ENCODE measurements at places on chromosomes 2 and 18. TPM values are rescaled to one million over a fixed set of nuclear protein-coding genes. Genes with fewer than 3 reads are reported as not detected.

DNA sequence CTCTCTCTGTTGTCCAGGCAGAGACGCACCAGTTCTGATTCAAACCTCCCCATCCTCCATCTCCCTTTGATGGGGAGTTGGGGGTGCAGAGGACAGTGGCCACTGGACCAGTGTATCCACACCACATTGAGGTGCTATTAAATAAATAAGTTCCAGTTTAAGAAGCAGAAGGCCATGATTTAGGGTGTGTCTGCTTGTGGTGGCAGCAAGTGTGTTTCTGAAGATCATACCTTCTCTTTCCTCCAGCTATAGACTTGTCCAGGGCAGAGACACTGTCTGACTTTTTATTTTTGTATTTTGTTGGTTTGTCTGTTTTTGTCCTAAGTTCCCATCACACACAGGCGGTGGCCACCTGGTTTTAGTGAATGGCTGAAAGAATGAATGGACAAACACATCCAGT, 16.5 kb upstream of the INO80C start:
- no peak for DNase-seq

DNA sequence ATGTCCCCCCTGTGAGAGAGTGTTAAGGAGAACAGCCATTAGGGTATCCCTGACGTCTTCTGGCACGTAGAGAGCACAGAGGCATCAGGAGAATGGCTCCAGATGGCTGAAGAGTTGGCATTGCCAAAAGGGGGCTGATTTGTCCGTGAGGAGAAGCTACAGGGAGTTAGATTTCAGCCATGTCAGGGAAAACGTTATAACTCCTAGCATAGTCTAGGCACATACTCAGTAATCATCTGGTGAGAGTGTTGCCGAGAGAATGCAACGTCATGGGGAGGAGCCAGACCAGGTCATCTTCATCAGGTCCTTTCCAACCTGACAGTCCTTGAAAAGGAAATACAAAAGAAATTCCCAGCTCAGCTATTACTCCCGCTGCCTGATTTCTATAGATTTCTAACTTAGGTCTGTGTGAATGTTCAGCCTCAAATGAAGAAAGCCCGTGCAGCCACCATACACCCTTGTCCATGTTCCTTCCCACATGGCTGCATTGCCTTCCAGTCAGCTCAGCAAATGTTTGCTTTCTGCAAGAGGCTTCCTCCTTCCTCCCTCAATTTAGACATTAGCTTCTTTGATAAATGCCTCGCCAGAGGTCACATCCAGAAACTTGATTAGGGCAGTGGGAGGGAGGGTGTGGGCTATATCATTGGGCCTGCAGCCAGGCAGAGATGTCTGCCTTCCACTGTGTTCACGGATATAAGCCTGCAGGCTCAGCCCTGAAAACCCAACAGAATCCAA, 93.0 kb downstream of the STPG4 start:
- DNase-seq, result no peak

- DNase-seq, result no peak
These were observed 108.4 kb downstream of the AFF3 start for GRCh38 chr2:100033976-100034375.

DNA sequence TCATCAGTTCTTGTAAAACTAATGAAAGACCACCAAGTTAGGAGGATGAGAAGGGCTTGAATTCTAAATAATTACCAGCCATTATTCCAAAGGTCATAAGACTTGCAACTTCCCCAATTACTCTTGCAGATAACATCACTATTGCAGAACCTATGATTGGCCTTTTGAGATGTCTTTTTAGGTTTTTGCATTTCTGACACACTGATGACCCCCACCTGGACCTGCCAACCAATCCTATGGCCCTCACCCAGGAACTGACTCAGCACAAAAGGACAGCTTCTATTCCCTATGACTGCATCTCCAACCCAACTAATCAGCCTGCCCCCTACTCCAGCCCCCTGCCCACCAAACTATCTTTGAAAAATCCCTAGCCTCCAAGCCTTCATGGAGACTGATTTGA, 111.5 kb upstream of the COPS8 start:
- DNase-seq, result no peak

CAPN14 gene
- 0.19 TPM for total RNA-seq

SLC9A4 gene
- total RNA-seq, result not detected

DNA sequence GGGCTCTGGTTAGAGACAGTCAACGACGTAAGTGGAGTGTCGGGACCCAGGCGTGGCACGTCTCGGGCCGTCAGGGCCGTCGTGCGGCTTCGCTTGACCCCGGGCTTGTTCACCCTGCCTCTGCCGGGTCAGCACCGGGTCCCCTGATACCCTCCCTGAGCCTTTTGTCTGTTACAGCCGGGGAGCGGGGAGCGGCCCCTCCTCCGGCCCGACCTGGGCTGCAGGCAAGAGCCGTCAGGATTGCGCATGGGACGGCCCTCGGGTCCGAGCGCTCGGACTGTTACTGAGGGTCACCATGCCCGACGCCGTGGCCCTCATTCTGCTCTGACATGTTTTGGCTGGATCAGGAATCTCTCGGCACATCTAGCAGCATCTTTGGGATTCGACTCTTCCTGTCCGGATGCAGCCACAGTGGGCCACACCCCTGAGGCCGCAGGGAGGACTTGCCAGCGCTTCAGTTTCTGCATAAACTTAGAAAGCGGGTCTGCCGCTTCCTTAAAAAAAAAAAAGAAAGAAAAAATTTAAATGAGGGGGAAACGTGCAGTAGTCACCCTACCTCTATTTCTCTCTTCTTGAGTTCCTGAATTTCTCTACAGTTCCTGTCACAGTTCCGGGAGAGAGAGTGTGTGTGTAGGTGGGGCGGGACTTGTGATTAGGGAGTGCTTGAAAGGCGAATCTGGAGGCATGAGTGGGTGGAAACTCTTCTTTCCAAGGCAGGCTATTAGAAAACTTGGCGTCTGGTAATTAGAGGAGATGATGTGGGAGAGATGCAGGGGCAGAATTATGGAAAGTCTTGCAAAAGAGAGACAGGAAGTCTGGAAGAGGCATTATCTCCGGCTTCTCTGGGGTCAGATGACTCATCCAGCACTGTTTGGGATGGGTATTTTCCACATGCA, 909 bp downstream of the TMEM87B start:
- DNase-seq, result peak; percentile 83

GRCh38 chr2:107558295-107558694, 268.4 kb upstream of the RGPD4 start:
- no peak for DNase-seq

- DNase-seq, result no peak
These were observed 596.4 kb upstream of the VRK2 start for GRCh38 chr2:57450170-57450569.

UGT1A10 gene
- total RNA-seq, result not detected

GRCh38 chr18:3791238-3791637, 341.3 kb downstream of the TGIF1 start:
- no peak for DNase-seq

DNA sequence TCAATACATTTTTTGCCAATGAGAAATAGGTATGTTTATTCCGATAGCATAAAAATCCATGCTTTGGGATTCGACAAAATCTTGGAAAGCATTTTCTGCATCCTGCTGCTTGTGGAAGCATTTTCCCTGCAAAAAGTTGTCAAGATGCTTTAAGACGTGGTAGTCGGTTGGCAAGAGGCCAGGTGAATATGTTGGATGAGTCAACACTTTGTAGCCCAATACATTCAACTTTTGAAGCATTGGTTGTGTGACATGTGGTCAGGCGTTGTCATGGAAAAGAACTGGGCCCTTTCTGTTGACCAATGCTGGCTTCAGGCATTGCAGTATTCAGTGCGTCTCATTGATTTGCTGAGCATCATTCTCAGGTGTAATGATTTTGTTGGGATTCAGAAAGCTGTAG, 764.5 kb downstream of the TRIB2 start:
- no peak for DNase-seq

DNA sequence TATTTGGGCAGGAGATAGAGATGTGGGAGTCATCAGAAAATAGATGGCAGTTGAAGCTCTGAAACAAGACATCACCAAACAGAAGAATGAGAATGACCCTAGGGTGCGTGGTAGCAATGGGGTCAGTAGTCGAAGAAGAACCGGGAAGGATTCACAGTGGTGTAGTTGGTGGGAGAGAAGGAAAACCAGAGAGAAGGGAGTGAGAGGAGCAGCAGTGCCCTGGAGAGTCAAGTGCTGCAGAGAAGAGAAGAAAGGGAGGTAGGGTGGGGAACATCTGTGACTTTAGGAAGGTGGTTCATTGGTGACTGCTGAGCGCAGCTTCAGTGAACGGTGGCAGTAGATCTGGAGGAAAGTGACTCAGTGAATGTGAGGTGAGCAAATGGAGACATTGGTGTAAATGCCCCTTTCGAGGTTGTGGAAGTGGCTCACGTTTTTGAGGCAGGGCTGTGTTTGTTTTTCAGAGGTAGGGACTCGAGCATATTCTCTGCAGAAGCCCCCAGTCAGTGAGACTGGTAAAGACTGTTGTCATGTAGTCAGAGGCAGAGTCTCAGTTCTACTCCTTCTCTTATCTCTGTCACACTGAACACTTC, 36.4 kb downstream of the CDC42EP3 start:
- DNase-seq, result no peak

DNA sequence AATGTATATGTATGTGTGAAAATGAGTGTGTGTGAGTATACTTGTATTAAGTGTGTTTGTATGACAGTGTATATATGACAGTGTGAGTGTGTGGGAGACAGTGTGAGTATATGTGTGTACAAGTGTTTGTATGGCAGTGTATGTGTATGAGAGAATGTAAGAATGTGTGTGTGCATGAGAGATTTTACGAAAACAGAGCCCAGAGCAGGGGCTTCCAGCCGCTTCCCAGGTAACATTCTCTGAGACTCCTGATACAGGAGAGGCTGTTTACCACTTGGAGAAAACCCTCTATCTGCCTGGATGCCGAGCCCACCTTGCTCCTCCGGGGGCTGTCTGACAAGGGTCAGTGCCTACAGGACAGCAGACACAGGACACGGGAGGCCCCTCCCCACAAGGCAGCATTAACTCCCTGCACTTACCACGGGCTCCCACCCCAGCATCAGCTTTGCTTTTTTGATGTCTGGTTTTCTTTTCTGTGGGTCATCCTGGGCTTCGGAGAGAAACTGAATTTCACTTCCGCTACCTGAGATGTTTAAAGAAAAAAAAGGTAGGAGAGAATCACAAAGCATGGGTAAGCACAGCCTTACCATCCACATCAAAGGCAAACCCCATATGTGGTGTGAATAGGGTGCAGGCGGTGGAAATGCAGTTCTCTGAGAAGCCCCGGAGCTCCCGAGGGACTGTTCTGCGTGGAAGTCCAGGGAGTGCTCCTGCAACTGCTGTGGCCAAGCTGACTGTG, 97.6 kb downstream of the UXS1 start:
- no peak for DNase-seq

CNDP1 gene
- not detected for total RNA-seq

GAREM1 gene
- 28.8 TPM for total RNA-seq

DSC3 gene
- 0.13 TPM for total RNA-seq

- no peak for DNase-seq
These were observed 300.4 kb upstream of the FANCL start for GRCh38 chr2:58541511-58541910.

Data from heart left ventricle (tissue), 16 donors.